ENCODE measurements at places on chromosomes 7 and 10.

DNA sequence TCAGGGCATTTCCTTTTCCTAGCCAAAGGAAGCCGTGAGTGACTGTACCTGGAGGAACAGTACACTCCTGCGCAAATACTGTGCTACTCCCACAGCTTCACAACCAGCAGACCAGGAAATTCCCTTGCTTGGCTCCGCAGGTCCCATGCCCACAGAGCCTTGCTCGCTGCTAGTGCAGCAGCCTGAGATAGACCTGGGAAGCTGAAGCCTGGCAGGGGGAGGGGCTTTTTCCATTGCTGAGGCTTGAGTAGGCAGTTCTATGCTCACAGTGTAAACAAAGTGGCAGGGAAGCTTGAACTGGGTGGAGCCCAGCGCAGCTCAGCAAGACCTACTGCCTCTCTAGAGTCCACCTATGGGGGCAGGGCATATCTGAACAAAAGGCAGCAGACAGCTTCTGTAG, 291.2 kb downstream of the HGF start:
- no peak for DNase-seq

DNA sequence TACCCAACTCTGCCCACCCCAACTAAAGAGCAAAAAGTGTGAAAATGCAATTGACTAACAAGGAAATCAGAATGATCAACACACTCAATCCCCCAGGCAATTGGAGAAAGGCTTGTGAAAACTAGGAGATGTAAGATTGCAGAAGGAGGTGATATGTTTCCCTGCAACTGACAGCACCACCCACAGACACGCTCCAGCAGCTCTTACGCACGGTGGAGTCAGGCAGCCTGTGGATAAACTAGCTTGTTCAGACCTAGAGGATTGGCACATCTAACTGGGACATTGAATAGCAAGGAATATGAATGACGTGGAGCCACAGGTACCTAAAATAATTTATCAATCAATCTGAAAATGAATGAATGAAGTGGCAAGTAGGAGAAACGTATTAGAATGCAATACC, 125.7 kb upstream of the MYO3A start:
- DNase-seq: no peak

- no peak for DNase-seq
These were observed 54.1 kb upstream of the MET start for GRCh38 chr7:116617878-116618277.

DNA sequence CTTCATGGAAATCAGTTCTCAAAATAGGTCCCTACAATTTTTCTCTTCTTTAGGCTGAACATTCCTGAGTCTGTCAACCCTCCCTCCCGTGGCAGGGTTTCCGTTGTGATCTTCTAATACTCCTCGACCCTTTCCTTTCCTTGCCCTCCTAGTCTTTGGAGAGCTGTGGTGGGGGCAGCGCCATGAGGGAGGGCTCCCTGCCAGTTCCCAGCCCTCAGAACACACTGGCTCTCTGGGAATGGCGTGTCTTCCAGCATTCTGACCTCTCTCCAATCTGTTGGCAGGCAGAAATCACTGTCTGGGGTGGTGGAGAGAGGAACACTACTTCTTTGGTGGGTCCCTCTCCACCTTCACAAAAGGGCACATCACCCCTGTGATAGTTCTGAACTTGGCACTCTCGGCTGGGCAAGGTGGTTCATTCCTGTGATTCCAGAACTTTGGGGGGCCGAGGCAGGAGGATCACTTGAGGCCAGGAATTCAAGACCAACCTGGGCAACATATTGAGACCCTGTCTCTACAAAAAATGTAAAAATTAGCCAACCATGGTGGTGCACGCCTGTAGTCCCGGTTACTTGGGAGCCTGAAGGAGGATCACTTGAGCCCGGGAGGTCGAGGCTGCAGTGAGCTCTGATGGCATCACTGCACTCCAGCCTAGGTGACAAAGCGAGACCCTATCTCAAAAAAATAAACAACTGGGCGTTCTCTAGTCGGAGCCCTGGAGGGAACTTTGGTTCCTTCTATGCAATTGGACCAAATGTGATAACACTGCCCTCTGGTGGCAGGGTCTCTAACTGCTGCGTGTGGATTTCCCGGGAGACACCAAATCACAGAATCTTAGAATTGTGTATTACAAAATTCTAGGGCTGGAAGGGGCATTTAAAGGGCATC, 13.1 kb upstream of the ARPC1A start:
- peak; percentile 23 for DNase-seq

DNA sequence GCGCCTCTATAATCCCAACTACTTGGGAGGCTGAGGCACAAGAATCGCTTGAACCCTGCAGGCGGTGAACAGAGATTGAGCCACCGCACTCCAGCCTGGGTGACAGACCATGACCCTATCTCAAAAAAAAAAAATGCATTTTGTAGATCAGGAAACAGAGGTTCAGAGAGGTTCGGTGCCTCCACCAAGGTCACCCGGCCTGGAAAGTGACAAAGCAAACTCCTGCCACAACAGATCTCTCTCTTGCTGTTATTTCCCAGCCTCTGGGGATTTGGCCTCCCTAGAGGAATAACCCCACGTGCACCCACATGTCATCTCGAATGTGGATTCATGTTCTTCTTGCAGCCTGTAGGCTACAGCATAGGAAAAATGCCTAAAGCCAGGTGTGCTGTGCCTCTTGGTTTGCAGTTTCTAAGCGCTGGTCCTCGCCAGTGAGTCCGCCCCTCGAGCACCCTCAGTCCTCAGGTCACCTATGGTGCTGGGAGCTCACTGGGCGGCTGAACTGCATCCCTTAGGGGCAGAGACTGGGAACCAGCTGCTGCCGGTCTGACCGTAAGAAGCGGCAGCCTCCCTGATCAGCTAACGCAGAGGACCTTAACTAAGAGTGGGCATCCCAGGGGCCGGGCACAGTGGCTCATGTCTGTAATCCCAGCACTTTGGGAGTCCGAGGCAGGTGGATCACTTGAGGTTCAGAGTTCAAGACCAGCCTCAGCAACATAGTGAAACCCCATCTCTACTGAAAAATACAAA, 51.7 kb upstream of the SH2B2 start:
- DNase-seq: no peak

GRCh38 chr10:56318816-56319215, 42.2 kb downstream of the ZWINT start:
- no peak for DNase-seq

- no peak for DNase-seq
These were observed 202.3 kb downstream of the GRID1 start for GRCh38 chr10:86164174-86164774.

DNA sequence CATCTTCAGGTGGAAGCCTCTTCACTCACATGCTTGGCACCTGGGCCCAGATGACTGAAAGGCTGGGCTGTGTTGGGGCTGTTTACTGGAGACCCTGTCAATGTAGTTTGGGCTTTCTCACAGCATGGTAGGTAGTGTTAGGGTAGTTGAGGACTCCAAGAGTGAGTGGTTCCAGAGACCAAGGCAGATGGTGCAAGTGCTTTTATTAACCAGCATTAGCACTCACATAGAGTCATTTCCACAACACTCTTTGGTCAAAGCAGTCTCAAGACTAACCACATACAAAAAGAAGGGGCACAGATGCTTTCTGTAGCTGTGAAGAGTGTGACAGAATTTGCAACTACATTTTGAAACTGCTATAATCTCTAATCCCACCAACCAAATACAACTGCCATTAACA, 135.0 kb downstream of the RTKN2 start:
- no peak for DNase-seq

DNA sequence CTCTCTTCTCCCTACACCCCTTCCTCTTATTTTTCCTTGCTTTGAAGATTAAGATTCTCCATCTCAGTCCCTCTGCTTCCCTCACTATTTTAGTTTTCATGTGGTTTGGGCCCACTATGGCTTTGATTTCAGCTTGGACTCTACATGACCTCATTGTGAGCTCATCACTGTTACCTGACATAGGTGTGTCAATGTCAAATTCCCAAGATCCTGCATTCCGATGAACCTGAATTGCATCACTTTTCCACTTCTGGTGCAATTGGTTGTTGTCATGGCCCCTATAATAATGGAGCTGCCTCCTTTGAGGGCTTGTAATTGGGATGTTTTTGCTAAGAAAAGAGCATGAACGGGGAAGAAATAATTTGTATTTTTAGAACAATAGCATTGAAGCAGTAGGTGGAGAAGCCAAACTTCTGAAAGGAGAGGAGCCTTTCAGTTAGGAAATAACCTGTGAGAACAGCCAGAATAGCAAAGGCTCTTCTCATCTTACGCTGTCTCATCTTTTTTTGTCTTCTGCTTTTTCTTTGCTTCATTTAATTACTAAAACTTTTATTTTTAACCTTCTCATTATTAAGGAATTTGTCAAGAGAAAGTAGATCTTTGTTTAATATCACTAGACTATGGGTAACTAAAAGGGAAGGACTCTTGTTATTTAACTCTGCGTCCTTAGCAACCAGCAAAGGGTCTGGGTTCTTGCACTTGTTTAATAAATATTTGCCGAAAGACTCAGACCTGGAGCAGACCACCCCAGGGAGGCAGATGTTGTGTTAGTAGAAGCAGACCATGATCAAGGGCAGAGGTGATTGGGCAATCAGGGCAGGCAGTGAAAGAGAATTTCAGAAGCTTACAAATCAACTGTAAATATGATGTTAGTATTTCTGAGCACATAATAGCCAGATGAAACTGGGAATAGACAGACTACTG, 95.4 kb downstream of the TES start:
- DNase-seq: no peak

GRCh38 chr10:63994371-63994770, 473.2 kb downstream of the REEP3 start:
- DNase-seq: no peak

- no peak for DNase-seq
These were observed 153.7 kb upstream of the NPVF start for GRCh38 chr7:25381818-25382589.

- no peak for DNase-seq
These were observed 166.0 kb upstream of the SP4 start for GRCh38 chr7:21261627-21262594.

- no peak for DNase-seq
These were observed 93.5 kb downstream of the SND1 start for GRCh38 chr7:127745445-127745844.

- DNase-seq: no peak
These were observed 107.4 kb downstream of the ARID5B start for GRCh38 chr10:62008946-62009345.

DNA sequence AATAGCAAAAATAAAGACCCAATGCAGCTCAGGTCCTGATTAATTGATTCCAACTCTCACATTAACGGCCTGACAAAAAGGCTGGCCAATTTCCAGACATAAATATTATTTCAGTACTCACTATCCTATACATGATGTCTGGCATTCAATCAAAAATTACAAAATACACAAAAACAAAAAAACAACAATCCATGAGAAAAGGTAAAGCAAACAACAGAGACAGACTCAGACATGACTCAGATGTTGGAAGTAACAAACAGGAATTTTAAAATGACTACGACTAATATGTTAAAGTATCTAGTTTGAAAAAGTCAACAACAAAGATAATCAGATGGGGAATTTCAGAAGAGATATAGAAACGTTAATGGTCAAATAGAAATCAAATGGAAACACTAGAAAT, 152.8 kb downstream of the AMPH start:
- DNase-seq: no peak

DNA sequence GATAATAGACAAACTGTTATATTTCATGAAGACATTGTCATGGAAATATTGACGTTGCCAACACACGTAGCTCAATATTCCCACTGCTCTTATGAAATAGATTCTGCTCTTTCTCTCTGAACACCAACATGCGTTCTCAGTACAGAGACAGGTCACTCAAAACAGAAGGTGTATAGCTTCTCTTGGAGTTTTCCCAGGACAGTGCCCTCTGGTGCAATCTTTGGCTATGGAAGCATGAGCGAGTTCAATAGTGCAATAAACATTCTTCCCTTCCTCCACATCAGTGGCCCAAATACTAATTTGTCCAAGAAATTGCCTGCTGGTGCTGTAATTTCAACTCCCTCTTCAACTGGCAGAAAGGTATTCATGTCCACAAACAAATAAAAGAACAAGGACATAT, 145.3 kb downstream of the MAGI2 start:
- DNase-seq: no peak

DNA sequence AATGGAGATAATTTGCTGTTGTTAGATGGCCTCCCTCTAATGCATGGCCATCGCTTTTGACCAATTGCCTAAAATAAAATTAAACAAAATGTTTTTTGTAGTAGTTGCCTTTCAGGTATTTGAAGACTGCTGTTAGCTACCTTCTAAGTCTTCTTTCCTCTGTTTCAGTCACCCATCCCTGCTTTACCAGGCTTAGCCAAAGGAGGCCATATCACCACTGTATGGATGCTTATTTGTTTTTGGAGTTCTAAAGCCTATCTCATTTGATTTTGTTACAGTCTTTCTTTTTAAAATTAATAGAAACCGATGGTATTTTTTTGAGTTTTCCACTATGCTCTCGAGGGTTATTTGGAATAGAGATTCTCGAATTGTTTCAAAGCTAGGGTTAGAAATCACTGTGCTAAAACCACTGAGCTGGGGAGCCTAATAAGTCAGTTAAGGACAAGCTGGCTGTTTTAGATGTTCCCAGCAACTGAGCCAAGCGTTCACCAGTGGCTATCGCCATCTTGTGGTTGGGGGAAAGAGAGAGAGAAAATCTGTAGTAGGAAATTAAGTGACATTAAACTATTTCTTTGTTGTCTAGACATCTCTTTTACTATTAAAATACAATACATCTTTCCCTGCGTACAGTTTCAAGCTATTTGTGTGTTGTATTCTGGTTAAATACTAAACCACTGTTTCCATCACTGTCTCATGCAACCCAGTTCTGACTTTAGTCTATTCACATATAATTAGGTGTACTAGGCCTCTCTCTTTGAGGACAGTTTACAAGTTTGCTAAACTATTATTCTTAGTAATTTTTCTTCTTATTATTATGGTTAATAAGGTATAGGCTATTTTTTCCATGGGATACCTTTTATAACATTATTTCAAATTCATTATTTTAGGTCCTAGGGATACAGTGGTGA, 52.2 kb downstream of the GPR158 start:
- peak; percentile 2 for DNase-seq

DNA sequence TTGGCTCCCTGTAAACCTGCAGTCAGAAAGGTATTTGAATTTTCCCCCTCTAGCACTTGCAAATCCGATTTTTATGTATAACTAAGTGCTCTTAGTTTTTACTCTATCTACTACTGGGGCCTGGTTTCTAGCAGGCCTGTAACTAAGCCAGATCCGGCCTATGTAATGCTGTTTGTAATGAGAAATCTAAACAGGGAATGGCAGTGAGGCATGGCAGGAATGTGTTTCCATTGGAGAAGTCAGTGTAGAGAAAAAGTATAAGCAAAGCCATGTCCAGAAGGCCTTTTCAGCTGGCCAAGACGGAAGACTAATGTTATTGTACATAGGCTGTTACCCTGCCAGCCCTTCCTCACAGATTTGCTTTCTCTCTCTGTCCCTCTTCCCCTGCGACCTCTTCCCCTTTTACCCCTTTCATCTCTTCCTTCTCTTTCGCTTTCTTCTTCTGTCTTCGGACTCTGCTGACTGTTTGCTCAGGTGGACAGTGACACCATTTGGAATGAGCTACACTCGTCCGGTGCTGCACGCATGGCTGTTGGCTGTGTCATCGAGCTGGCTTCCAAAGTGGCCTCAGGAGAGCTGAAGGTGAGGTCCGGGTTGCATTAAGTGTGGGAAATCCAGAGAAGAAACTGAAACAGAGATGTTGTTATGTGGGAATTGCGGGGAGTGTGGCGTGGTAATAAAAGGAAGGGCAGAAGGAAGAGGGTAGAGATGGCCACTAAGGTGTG, 297.5 kb downstream of the HDAC9 start:
- DNase-seq: no peak

All from fibroblast of skin of left quadriceps (primary cell).